ENCODE measurements at places on chromosomes 11 and 22. TPM values are rescaled to one million over a fixed set of nuclear protein-coding genes. Genes with fewer than 3 reads are reported as not detected.

Gene MUC6
- total RNA-seq = 173 TPM

GRCh38 chr11:1443737-1444136 lies 42.8 kb downstream of the MOB2 start:
- no peak for DNase-seq

- DNase-seq = no peak
Measured at GRCh38 chr11:129960216-129961214, 42.1 kb downstream of the PRDM10 start.

- no peak for DNase-seq
Measured at GRCh38 chr11:62588966-62589637, 2.2 kb downstream of the TUT1 start.

- no peak for DNase-seq
Measured at GRCh38 chr11:130449310-130449990, 1.0 kb downstream of the ADAMTS15 start.
